ENCODE measurements at places on chromosomes 13 and 19.

- no peak for DNase-seq
Measured at GRCh38 chr13:28819046-28819730, 951 bp upstream of the MTUS2 start.

DNA sequence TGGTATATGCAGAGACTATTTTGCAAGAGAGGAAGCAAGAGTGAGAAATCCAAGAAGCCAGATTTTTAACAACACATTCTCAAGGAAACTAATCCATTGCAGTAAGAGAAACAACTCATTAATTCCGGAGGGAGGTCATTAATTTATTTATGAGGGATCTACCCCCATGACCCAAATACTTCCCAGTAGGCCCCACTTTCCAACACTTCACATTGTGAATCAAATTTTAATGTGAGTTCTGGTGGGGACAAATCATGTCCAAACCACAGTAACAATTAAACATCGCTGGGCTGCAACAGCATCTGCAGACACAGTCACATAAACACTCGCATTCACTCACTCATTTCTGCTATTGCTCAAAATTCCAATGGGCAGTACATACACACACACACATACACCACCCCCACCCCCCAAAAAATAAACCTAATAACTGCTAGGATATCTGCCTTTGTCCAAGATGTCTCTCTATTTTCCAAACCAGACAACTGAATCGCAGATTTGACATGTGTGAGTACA is 1483.7 kb downstream of the PCDH9 start:
- DNase-seq, result no peak

- no peak for DNase-seq
Measured at GRCh38 chr13:99374994-99375737, 68.0 kb upstream of the GPR183 start.

GRCh38 chr13:68851026-68851425 is 1256.6 kb upstream of the ATXN8OS start:
- no peak for DNase-seq

DNA sequence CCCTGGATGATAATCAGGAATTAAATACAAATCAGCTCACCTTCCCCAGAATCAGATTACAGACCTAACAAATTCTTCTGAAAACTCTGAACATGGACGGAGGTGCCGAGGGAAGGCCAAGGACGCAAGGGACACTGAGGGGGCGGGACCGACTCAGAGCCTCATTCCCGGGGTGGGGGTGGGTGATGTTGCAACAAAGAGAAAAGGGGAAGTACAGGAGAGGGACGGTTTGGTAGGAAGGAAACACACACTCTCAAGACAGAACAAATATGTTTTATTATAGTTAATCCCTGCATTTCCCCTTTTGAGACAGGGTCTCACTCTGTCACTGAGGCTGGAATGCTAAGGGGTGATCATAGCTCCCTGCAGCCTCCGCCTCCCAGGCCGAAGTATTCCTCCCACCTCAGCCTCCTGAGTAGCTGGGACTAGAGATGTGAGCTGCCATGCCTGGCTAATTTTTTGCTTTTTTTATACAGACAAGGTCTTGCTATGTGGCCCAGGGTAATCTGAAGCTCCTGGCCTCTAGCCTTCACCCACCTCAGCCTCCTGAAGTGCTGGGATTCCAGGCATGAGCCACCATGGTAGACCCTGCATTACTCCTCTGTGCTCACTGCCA is 786 bp upstream of the LILRA2 start:
- DNase-seq, result no peak
